ENCODE measurements at places on chromosomes 5 and 9. TPM values are rescaled to one million over a fixed set of nuclear protein-coding genes. Genes with fewer than 3 reads are reported as not detected.

Gene TRIM7
- 0.63 TPM for polyA plus RNA-seq

Gene BICD2
- 3.8 TPM for polyA plus RNA-seq

Gene PCDHB2
- 0.08 TPM for polyA plus RNA-seq

Gene GLIPR2
- polyA plus RNA-seq: 140 TPM

Gene OCLN
- polyA plus RNA-seq: 0.13 TPM

Gene ZNF622
- polyA plus RNA-seq: 71.8 TPM

Gene AMBP
- polyA plus RNA-seq: not detected

Gene ARHGEF37
- not detected for polyA plus RNA-seq

Gene TMEM215
- polyA plus RNA-seq: not detected

Gene FOXD4L3
- polyA plus RNA-seq: not detected

Gene UNC5A
- not detected for polyA plus RNA-seq

Gene ENC1
- 0.75 TPM for polyA plus RNA-seq

Gene NLN
- 2.9 TPM for polyA plus RNA-seq

Gene UBAP1
- polyA plus RNA-seq: 58.8 TPM

Gene TMC1
- polyA plus RNA-seq: not detected

Gene ERMP1
- polyA plus RNA-seq: 11.6 TPM

Gene SPINK5
- polyA plus RNA-seq: not detected

Gene GPR151
- polyA plus RNA-seq: not detected

Gene TSSK1B
- not detected for polyA plus RNA-seq

Gene GALNT12
- polyA plus RNA-seq: 3.1 TPM

Gene MLLT3
- 20.7 TPM for polyA plus RNA-seq

Gene RXRA
- 1.3 TPM for polyA plus RNA-seq

Gene RELL2
- polyA plus RNA-seq: 3.0 TPM

Gene ENHO
- polyA plus RNA-seq: 0.47 TPM

Gene PLCXD3
- not detected for polyA plus RNA-seq

Gene CD274
- polyA plus RNA-seq: 7.9 TPM

Gene STPG3
- polyA plus RNA-seq: not detected

Gene B4GALT7
- 23.3 TPM for polyA plus RNA-seq

Gene JAKMIP2
- polyA plus RNA-seq: 0.32 TPM

Gene CDH9
- not detected for polyA plus RNA-seq

Gene LMX1B
- not detected for polyA plus RNA-seq

Gene TMEM250
- 46.7 TPM for polyA plus RNA-seq

Gene INSL6
- polyA plus RNA-seq: not detected

Gene GALNT10
- 9.6 TPM for polyA plus RNA-seq

Gene SHISAL2B
- polyA plus RNA-seq: not detected

Measured in CD4-positive, alpha-beta memory T cell (primary cell).